Stimulated activated CD4-positive, alpha-beta T cell treated with anti-CD3 and anti-CD28 coated beads, Interleukin-4, amount 100 ng/mL, for 1 hour (primary cell): ENCODE measurements at places on chromosomes 5 and 9.

DNA sequence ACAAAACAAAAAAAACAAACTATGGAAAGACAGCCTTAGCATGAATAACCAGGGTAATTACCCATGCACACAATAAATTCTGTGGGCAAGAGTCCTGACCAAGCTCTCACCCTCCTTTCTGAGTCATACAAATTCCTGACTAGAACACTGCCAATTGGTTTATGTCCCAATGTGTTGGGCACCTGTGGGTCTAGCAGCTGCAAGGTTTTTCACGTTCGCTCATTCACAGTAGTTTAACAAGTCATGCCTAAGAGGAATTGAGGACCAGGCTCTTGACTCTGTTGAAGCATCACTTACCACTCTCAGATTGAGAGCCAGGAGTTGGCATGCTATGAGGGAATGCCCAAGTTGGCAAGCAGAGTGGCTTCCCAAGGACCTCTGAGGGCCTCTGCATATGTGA, 205.5 kb upstream of the SLC24A2 start:
- no peak for DNase-seq

DNA sequence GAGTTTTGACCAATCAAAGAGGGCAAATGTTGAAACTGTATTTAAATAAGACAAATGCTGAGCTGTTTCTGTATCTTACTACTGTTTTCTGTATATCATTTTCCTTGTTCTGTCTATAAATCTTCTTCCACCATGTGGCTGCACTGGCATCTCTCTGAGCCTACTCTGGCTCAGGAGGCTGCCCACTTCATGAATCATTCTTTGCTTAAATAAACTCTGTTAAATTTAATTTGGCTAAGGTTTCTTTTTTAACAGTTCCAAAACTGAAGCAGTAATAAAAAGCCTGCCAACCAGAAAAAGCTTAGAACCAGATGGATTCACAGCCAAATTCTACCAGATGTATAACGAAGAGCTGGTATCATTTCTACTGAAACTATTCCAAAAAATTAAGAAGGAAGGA, 40.2 kb upstream of the TAS2R1 start:
- no peak for DNase-seq

DNA sequence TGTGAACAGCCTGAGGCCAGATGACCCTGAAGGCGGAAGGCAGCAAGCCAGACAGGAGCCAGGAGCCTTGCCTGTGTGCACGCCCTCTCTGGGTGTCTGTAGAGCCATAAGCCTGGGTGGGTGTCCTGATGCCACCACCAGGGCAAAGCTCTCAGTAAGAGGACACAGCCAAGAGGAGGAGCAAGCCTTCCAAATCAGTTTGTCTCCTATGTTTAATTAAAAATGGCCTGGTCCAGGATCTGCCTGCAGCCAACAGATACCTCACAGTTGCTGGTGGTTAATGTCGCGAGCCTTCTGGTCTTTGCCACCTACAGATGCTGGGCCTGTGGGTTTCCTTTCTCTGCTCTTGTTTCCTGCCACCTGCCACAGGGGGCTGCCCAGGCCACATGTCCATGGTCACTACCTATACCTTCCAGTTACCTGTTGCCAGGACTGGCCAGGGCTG, 56.9 kb downstream of the SYK start:
- DNase-seq = no peak

- peak; percentile 13 for DNase-seq
Measured at GRCh38 chr9:133421615-133422542, at the start of gene ADAMTS13. ADAMTS13 (plus strand) TSS chr9:133422367; CDS start chr9:133422444, 77 bp downstream.

DNA sequence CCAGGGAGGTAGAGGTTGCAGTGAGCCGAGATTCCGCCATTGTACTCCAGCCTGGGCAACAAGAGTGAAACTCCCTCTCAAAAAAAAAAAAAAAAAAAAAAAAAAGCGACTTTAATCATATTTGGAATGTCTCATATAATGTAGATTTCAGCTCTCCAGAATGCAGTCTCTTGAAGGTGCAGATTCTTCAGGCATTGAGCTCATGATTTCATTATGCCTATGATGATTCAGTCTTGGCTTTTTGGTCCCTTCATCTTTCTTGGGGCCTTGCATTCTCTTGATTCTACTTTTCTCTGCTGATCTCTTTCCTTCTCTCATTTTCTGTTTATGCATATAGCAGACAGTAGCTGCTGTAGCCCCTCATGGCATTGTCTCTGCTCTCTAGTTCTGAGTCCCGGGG, 22.9 kb downstream of the KDM4C start:
- no peak for DNase-seq

DNA sequence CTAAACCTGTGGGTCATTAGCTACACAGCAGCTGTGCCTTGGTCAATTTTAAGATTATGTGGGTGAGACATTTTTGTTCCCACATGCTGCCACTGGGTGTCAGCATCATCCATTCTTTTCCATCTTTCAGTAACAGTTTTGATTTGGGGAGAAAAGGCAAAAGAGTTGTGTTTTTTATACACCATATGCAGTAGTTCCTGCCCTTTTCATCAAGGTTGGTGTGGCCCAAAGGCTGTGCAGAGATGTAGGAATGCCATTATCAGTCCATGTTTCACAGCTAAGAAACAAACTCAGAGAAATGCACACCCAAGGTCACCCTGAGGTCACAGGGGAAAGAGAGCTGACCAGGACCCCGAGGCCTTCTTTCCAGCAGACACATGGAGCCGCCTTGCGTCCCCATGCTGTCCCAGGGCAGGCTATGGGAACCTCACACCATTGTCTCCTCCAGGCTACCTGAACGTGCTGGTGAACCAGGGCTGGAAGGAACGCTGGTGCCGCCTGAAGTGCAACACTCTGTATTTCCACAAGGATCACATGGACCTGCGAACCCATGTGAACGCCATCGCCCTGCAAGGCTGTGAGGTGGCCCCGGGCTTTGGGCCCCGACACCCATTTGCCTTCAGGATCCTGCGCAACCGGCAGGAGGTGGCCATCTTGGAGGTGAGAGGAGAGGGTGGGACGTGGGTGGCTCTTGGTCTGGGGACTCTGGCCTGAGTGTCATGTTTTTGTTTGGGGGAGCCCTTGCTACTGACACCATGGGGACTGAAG, 27.8 kb upstream of the GRPEL2 start:
- peak; percentile 19 for DNase-seq

DNA sequence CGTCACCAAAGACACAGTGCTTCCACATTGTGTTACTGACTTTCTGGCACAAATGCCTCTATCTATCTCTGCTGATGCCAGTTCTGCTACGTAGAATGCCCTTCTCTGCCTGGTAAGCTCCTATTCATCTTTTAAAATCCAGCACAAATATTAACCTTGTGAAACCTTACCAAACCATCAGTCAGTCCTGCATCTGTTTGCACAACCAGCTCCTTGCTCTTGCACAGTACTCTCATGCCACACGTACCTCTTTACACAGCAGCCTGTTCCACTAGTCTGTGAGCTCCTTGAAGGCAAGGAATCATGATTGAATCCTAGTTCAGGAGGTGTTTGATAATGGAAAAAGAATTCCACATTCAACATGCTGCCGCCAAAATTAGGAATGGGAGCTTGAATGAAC, 56.3 kb downstream of the TEX10 start:
- DNase-seq = no peak

- DNase-seq = no peak
Measured at GRCh38 chr5:172418862-172419814, 35.2 kb downstream of the SH3PXD2B start.

DNA sequence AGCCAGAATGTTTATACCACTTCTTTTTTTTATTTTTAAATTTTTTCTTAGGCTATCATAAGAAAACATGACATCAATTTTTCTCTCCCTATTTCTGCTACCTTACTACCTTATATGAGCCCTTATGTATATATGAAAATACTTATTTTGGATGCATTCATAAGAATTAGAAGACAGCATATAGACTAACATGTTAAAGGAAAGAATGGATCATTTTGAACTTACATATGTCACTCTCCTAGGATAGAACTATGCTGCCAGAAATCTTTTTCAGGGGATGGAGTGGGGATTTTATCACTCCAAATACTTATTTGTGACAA, 51.8 kb downstream of the SNX24 start:
- no peak for DNase-seq

DNA sequence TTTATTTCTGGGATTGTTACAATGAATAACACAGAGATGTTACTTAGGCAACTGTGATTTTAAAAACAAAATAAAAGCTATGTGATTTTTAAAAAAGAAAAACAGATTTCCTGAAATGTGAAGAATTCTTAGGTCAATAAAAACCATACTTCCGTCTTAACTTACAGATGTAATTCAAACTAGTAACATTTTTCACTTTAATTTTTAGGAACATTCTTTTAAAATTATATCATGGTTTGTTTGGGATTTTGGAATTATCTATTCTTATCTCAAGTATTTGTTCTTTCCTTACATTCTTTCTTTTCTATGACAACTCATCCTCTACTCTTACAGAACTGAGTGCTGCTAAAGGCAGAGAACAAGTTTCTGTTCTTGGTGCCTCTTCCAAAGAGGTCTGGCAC, 159.5 kb downstream of the RAPGEF6 start:
- no peak for DNase-seq

DNA sequence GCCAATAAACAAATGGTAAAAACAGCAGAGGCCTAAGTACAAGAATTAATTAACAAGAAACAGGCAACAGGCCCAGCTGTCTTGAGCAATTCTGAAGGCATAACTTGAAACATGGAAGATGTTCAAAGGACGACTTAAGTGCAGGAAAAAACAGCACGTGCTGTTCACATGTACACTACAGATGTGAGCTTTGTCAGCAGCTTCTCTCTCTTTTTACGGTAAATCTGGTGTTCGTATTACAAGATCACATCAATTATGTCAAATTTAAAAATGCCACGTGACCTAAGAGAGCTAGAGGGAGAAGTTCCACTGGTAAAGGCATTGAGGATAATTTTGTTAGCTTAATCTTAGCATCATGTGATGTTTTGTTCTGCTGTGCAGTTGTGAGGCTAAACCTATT, 281.1 kb downstream of the PSAT1 start:
- no peak for DNase-seq

- DNase-seq = no peak
Measured at GRCh38 chr9:120934281-120934680, 7.7 kb upstream of the TRAF1 start.

- no peak for DNase-seq
Measured at GRCh38 chr9:19373527-19373926, 6.5 kb downstream of the RPS6 start.

- DNase-seq = no peak
Measured at GRCh38 chr5:172048539-172049101, 42.2 kb upstream of the FBXW11 start.

DNA sequence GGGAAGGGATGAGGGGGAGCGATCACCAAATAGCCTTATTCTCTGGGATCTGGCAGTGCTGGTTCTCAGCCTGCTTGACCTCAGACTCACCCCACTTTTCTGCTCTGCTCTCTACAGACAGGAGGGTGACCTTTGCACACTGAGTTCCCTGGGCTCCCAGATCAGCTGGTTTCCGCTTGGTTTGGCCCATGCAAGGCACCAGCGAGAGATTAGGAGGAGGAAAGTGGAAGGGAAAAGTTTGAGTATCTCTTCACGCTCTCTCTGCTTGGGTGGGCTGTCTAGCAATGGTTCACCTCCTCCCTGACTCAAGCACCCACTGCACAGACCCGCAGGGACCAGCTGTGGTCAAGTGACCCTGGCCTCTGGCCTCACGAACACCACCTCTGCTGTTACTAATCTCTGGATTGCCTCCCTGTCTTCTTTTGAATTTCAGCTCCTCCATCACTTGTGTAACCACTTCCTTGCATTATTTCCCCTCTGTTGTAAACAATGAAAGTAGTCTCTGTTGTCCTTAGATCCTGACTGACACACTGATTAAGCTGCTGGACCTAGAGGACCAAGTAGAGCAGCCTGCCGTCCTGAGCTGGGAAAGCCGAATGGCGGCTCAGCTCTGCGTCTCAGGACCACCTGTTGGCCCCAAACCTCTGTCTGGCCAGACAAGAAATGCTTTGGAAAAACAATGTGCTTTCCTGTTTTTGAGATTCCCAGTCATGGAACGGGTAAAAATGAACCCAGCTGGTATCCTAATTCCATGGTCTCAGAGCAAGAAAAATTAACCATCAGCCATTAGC, 186.6 kb downstream of the CRB2 start:
- DNase-seq = no peak

DNA sequence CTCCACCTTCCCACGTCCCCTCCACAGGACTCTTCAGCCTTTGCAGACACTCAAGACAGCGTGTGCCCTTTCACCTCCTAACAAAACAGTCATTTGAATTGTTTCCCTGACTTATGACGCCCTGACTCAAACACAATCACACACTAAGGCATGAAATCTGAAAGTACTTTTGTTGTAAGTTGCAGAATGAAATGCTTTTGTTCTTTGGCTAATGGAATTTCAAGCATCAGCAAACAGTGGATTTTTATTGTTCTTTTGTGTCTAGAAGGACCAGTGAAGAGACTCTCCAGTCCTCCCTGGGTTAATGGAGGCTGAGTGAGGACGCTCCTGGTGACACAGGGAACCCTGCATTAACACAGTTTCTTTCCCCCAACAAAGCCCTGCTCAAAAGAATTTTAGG, 380.1 kb downstream of the CTNND2 start:
- DNase-seq = no peak

DNA sequence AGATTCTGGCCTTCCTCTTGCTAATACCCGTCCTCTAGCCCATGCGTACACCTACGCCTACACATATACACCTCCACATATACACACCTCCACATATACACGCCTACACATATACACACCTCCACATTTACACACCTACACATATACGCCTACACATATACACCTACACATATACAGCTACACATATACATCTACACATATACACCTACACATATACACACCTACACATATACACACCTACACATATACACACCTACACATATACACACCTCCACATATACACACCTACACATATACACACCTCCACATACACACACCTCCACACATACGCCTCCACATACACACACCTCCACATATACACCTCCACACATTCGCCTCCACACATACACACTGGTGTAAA, 27.2 kb downstream of the AK3 start:
- no peak for DNase-seq

- no peak for DNase-seq
Measured at GRCh38 chr5:139241139-139241538, 43.0 kb upstream of the SIL1 start.

DNA sequence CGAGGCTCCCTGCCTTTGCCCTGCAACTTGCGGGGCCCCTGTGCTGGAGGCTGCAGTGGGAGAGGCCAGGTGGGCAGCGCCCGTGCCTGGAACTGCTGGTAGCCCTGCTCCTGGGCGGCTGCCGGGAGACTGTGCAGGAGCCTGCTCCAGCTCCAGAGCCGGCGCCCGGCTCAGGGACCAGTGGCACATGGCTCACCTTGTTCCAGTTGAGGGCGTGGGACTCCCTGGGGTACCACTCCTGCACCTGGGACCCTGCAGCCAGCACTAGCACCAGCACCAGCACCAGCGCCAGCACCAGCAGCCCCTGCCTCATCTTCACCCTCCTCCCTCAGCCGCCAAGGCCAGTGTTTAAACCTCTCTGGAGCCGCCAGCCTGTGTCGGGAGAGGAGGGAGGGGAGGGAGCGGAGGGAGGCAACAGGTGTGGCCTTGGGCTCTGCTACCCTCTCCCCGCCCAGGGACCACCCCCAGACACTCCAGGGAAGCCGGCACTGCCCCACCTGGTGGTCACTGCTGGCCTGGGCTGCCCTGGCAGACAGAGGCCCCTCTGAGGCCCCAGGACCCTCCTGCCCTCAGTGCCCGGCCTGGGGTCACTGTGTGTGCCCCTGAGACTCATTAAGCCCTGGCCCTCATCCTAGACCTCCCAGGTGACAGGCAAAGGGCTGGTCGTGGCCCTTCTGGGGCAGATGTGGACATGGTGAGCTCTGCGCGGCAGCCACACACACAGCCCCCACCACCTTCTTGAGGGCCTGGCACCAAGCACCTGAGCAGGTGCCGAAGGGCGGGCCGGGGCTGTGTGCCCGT, at the start of gene LCN10:
LCN10 (minus strand) TSS at position 350 of the 801 bp plus-strand sequence; CDS start at position 313, 37 bp downstream.
- DNase-seq = no peak
